ENCODE measurements at places on chromosomes 3 and 15.

- no peak for DNase-seq
Observed at GRCh38 chr3:107985496-107985895, 105.3 kb downstream of the CD47 start.

DNA sequence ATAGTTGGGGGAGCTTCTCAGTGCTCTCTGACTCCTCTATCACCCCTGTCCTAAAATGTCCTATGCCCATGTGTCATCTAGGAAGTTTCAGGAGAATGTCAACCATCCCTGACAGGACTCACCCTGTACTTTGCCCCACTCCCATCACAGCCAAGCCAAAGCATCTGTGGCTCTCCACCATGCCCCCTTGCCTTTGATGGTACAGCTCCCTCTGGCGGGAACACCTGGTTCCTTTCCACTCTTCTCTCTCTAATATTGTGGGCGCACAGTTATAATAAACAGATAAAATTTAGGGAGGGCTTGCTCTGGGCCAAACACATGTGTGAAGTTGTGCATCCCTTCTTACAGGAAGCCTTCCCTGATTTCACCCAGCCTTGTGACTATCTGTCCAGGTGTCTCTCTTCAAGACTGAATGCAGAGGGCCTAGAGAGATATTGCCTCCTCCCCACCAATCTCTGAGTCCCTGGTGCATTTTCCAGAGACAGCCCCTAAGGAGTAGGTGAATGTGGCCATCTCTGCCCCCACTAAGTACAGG, 62.8 kb downstream of the ISG20 start:
- no peak for DNase-seq

DNA sequence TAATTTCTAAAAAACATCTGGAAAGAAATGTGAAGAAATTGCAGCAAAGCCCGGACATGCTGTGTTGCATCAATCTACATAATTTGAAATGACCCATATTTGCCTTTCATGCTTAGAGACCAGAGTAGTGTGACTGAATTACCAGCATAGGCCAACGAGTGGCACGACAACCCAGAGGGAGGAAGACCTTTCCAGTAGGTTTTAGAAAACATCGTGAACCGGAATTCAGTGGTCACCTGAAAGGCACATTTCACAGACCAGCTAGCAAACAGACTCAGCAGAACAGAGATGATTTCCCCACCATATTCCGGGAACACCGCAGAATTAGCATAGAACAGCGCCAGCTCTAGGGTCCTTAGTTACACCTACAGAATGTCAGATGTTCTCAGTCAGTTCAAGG, 620.0 kb upstream of the ZNF385D start:
- no peak for DNase-seq

GRCh38 chr15:49686599-49686998, 65.8 kb downstream of the DTWD1 start:
- DNase-seq = no peak

GRCh38 chr3:10047876-10048275, 21.6 kb downstream of the FANCD2 start:
- DNase-seq = no peak

- DNase-seq = no peak
Observed at GRCh38 chr15:89070197-89071124, 17.8 kb upstream of the ABHD2 start.

GRCh38 chr15:36688310-36689011, 109.0 kb downstream of the CDIN1 start:
- DNase-seq = no peak

- DNase-seq = no peak
Observed at GRCh38 chr3:143135150-143135549, 15.6 kb downstream of the CHST2 start.

DNA sequence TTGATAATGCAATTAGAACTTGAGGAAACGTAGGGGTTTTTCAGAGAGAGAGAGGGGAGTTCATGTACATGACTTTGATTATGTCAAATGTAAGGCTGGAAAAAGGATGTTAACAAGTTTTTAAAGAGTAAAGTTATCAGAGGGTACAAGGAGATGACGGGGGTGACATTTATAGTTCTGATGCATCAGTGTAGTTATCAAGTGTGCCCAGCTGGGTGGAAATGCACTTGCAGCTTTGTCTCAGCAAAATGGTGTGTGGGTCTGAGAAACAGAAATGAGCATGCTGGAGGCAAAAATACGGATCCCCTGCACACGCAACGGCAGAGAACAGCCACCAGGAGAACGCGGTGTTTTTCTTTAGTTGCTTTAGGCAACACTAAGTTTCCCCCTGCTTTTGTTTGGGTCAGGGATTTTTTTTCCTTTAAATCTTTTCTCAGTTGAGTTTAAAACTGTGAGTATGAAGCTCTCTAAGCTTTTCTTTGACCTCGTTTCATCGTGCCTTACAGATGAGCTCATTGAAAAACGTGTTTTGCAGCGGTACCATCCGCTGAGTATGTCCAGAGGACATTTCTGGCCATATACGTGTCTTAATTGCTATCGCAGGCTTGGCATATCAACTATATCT, 205.4 kb downstream of the PDZRN3 start:
- DNase-seq = no peak

GRCh38 chr15:96218623-96219455, 111.7 kb upstream of the NR2F2 start:
- no peak for DNase-seq

GRCh38 chr15:90872486-90873184, 4.2 kb downstream of the FURIN start:
- no peak for DNase-seq

- no peak for DNase-seq
Observed at GRCh38 chr3:32963871-32964270, 12.4 kb downstream of the CCR4 start.

DNA sequence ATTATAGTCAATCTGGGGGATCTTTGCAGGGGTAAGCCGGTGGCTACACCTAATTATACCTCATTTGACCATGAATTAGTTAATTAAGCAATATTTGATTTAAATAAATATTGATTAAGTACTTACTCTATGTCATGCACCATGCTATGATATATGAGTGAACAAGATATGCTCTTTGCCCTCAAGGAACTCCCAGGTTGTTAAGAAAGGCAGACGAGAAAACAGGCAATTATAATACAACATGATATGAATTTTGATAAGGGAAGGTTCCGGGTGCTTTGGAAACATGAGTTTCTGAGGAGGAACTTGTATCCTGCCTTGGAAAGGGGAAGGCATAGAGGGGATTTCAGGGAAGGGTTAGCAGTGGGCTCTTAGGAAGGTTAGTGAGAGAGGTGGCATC, 412.9 kb downstream of the WDR72 start:
- DNase-seq = no peak

DNA sequence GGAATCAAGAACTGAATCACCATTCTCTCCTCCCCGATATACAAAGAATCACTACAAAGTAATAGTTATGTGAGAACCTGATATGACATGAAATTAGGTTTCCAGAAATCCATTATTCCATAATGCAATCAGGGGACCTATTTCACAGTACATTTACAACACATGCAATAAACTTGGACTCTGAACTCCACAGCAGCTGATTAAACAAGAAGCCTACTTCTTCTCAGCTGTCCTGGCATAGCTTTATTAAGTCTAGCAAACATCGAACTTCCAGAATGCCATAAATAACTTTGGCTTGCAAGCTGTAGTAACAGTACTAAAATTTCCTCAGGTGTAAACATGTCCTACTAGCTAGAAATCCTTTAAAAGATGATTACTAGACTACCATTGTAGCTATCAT, 17.8 kb downstream of the PDCD10 start:
- no peak for DNase-seq

- no peak for DNase-seq
Observed at GRCh38 chr3:110542552-110543150, 529.0 kb upstream of the NECTIN3 start.

DNA sequence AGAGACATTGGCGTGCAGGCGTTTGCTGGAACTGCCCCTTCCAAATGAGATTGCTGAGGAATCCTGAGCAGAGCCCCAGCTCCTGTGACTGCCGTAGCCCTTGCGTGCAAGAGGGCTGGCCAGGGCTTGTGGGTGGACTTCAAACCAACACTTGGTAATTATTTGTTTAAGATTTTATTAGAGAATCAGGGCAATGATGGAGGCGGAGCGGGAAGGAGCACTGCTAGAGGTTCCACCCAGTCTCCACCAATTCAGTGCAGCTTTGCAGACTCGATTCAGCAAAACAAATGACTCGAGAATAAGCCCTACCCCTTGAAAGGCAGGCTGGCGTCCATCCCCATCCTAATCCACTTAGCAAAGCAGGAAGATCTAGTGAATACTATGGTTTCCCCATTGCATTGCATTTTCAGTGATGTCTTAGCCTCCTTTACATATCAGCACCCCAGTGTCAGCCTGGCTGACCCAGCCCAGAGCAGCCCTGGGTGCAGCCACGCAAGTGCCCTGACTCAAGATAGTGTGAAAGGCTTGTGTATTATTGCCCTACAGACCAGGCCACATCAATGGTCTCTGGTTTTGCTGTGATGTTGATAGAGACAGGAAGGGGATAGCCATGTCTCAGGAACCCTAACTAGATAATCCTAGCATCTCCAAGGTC, 26.0 kb downstream of the GLDN start:
- DNase-seq = no peak

DNA sequence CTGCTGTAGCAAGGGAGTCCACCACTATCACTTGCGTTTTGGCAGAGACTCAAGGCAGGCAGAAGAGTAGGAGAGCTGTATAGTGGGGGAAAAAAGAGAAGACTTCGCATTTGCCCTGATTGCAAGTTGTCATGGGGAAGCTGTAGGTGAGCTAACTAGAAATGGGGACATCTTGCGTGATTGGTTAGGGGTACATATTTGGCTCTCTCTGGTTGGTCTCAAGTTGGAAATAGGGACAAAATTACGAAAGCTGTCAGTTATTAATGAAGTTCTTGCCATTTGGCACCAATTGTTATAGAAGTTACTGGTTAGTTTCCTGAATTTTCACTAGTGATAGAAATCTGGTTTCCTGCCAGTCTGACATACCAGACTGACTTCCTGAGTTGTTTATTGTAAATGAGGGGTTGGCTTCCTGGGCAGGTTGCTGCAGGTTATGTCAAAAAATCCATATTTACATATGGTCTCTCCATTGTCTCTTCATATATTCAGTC, 8.2 kb upstream of the SENP7 start:
- no peak for DNase-seq

DNA sequence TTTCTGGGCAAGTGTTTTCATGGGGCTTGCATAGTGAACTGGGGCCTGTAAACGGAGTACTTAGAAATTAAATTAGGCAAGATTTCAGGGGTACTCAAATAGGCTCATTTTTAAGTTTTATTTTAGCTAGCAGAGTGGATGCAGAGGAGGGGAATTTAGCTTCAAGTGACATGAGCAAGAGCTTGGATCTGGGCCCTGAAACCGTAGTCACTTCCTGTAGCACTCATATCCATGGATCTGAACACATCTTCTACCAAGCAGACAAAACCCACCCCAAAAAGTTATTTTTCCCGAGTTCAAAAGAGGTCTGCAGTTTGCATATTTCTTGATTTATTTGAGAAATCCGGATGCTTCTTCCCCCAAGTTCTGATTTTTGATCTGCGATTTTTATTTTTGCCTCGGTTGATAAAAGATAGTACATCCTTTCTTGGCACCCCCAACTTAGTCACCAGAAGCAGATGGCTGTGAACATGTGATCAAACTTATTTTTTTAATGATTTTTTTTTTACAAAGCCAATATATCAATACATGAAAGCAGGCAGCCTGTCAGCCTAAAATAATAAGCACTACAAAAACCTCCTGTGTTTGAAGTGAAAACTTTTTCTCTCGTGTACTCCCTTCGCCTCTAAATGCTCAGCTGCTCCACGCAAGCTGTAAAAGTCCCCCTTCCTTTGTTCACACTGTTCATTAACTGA, 36.6 kb upstream of the STT3B start:
- no peak for DNase-seq

DNA sequence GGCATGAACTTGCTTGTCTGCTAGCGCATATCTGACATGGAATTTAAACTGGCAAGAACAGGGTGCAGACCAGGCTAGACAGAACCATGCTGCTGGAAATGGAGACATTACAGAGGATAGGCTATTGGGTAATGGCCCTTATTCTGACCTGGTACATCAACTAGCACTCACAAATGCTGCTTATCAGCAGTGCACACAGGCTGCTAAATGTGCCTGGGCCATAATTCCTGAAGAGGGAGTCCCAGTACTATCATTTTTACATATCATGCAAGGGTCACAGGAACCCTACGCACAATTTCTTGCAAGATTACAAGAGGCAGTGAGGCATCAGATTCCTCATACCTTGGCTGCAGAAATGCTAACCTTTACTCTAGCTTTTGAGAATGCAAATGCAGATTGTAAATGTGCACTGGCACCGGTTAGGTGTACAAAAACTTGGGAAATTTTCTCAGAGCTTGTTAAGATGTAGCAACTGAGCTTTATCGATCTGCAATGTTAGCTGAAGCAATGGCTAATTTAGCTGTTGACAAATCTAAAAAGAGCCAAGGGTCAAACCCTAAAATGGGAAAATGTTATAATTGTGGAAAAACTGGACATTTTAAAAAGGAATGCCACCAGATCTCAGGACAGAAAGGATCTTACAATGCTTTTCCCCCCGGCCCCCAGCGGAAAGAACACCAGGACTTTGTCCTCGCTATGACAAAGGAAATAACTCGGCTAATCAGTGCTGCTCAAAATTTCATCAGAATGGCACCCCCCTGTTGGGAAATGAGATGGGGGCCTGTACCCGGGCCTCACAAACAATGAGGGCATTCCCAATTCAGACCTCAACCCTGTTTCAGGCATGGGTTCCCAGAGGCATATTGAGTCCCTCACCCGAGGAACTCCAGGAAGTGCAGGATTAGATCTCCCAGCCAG, 21.1 kb downstream of the CCRL2 start:
- no peak for DNase-seq

DNA sequence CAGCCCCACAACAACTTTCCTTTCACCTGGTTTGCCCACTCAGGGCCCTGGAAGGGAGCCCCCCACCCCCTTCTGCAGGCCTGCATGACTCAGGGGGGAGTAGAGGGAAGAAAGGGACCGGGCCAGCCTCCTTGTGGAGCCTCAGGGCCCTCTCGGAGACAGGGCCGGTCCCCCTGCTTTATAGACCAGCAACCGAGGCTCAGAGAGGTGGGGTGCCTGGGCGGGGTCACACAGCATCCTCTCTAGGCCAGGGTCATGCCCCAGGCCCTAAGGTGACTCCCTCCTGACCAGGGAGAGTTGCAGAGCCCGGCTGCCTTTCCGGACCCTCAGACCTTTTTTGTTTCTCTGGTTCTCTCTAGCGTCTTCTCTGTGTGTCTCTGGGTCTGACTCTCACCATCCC, 211.3 kb downstream of the TBC1D2B start:
- DNase-seq = no peak

DNA sequence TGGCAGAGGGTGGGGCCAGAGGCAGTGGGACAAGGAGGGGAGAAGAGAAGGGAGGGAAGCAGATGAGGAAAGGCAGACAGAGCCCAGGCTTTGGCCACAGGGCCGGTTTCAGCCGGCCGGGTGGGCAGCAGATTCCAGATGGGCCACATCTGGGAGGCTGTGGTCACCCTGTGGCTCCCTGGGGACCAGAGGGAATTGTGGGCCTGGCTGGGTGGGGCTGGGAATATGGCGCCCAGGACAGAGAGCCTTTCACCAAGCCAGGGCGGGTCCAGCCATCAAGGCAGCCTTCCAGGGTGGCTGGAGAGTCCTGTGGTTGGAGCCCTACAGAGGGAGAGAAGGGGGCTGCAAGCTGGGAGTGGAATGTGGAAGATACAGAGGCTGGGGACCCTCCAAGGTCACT, 18.9 kb downstream of the PTH1R start:
- peak; percentile 35 for DNase-seq

Data from heart left ventricle (tissue), 16 donors.